AML-193 (cell line): ENCODE measurements at places on chromosomes 5 and 9.

GRCh38 chr5:98433022-98433421, 340.4 kb upstream of the RGMB start:
- DNase-seq, result no peak

- DNase-seq, result no peak
Observed at GRCh38 chr5:1809416-1810035, 8.3 kb downstream of the NDUFS6 start.

DNA sequence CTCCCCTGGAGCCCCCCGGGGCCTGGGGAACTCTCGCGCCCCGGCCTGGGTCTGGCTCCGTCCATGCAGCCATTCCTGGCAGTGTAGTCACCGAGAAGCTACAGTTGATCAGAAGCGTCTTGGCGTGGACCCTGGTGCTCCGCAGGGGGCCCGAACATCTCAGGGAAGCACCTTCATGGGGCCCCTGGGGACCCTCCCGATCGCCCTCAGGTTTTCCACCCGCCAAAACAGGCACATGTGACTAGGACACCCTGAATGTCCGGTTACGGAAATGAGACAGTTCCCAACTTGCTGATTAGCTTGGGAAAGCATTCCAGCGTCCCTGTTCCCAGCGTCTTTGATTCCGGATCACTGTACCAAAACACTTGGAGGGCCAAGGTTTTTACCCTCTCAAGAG, 472 bp downstream of the FBXO4 start:
- no peak for DNase-seq

- no peak for DNase-seq
Observed at GRCh38 chr5:163106098-163106497, 331.3 kb upstream of the CCNG1 start.

GRCh38 chr9:123607479-123607878, 251.5 kb downstream of the CRB2 start:
- DNase-seq, result no peak

DNA sequence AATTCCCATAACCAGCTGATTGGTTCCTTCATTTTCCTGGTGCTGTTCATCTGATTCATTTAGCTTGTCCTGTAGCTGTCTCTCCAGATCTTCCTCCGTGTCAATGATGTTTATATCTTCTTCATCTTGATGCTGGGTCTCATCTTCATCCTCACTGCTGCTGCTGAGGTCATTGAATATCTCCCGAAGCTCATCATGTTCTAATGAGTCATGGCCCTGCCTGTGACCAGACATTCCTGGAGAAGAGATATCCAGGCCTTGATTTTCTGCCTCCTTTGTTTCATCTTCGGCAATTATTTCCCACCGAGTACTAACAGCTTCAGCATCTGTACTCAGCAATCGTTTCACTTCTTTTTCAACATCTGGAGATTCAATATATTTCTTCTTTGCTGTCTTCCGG, 1.4 kb downstream of the TAF7 start:
- DNase-seq, result no peak

- no peak for DNase-seq
Observed at GRCh38 chr5:32812399-32812798, 101.3 kb downstream of the NPR3 start.

DNA sequence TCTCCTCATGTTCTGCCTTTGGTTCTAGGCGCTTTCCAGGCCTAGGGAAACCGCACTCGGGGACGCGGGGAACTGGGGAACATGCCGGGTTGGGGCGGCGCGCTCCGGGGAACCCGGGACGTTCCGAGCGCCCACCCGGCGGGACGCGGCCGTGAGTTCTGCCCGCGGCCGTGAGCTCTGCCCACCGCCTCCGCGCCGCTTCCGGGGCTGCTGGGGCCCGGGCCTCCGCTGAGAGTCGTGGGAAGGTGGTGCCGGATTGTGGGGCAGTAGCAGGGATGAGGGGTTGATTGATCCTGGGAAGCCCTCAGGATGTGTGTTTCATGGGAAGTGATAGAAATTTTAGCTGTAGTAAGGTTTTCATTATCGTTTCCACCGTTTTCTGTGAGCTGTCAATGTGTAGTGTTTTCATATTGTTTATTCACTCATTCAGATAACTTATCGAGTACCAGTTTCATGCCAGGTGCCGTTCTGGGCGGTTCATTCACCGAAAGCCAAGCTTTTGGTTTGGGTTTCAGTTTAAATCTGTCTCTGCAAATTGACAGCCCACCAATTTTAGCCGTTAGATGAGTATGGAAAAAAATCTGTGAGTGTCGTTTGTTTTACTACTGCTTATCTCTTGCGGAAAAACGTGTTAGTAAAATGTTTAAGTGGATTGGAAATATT, 657 bp downstream of the MTRR start:
- no peak for DNase-seq

GRCh38 chr5:61332851-61333320, 828 bp downstream of the ZSWIM6 start:
- DNase-seq, result no peak

DNA sequence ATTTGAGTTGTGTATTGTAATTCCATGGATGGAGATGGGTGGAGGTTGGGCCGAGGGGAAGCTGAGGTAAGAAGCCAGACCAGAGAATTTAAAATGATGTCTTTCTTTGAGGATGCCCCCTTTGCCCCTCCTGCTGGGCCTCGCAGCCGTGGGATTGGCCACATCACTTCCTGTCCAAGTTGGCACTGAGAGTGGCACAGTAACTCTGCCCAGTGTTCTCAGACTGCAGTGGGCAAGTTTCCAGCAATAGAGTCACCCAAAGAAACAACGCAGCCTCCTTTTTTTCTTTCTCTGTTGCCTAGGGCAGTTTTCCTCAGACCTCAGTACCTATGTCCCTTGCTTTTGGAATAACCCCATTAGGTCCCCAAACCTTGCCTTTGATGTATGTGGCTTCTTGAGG, 306.6 kb upstream of the DMRT1 start:
- DNase-seq, result no peak

DNA sequence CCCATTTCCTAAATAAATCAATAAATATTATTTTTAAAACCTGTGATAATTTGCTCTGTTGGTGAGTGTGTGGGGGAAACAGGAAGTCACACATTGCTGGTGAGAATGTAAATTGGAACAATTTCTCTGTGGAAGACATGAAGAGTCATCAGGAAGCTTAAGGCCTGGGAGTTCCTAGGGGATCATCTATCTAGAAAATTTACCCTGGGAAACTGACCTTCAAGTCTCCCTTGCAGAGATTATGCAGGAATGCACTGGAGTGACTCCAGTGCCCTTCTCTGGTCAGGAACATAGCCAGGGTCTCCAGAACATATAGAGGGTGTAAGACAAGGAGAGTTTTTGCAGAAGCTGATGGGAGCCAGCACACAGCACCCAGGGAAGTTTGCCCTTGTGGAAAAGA, 13.0 kb upstream of the GCNT1 start:
- no peak for DNase-seq

DNA sequence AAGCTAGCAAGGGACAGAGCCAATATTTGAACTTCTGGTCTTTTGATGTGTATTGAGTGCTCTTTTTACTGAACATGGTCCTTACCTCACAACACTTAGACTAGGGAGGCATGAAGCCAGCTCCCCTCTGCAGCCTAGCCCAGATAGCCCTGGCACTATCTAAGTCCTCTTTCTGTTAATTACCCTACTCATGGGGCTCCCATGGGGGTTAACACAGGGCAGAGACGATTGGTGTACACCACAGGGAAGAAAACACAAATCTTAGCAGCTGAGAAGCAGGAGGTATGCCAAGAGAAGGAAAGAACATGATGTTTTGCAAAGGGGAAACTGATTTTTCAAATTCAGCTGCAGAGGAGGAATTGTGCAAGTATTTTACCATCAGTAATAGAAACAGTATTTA, 383.8 kb downstream of the TMEM232 start:
- no peak for DNase-seq

GRCh38 chr5:155595791-155596190, 582.2 kb downstream of the KIF4B start:
- DNase-seq, result no peak

- DNase-seq, result no peak
Observed at GRCh38 chr9:36968574-36969215, 65.4 kb downstream of the PAX5 start.

DNA sequence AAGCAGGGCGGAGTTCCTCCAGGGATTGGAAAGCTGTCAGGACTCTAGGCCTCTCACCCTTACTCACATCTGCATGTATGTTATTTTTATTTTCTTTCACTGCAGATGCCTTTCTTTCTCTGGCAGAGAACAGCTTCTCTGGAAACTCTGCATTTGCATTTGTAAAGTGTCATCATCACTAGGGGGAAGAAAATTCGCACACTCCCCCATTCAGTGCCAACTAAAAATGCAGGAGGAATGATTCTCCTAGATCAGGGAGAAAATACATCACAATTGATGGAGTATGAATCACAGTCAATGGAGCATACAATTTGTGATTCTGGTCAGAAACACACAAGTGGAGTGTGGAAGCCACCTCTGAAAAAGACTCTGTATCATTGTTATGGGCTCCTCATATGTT, 351.4 kb upstream of the FTMT start:
- DNase-seq, result no peak

DNA sequence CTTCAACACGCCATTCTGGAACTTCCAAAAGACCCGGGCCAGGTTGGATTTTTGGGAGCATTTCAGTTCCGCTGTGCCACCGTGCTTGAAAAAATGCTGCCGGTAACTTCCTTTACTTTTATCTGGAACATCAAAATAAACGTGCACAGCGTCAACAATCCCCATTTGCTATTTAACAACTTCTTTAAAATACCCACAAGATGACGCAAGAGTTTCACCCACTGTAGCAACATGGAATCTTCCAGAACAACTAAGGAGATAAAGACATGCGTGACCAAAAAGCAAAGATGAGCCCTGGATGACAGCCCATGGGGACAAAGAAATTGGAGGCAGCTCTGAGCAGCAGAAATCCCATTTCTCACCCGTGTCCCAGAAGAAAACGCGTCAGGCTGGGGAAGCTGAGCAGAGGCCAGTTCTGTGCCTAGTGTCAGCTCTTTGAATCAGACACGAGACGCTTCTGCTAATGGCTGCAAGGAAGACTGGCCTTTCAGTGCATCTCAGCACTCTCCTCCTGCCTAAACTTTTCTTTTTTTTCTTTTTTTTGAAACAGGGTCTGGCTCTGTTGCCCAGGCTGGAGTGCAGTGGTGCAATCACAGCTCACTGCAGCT, 61.3 kb downstream of the SECISBP2 start:
- no peak for DNase-seq

GRCh38 chr9:127905004-127905728, 5.8 kb upstream of the ST6GALNAC6 start:
- no peak for DNase-seq

GRCh38 chr5:139964994-139965565, 78.0 kb downstream of the NRG2 start:
- DNase-seq, result no peak

- DNase-seq, result no peak
Observed at GRCh38 chr9:112786829-112787520, 36.4 kb downstream of the SNX30 start.

GRCh38 chr5:2008851-2009629, 126.3 kb upstream of the IRX4 start:
- no peak for DNase-seq

DNA sequence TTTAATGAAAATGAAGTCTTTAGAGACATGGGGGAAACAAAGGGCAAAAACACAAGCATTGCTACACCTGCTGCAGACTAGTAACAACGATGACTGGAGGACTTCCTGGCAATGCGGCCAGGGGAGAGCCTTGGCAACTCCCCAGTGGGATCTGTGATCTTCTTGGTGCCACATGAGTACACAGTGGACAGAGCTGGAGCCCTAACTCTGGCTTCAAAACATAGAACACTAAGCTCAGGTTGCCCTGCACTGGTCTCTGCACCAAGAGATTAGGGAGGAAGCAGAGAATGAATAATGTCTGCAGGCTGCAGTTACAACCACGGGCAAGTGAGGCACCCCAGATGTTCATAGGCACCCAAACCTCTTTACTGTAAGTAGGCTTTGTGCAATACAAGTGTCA, 91.1 kb downstream of the MRPS27 start:
- DNase-seq, result no peak

GRCh38 chr9:129900263-129901027, 65.2 kb downstream of the USP20 start:
- DNase-seq, result no peak

DNA sequence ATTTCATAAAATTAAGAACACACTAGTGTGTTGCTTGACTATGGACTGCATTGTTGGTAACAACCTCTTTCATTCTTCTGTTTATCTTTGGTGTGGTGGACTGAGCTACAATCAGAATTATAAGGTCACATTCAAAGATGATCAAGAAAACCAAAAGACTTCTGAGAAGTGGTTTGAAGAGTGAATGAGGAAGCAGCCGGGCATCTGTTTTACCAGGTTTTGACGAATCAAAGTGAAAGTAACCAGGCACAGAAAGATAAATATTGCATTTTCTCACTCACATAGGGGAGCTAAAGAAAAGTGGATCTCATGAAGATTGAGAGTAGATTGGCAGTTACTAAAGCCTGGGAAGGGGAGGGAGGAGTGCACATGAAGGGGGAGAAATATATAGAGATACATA, 589.1 kb downstream of the ZNF608 start:
- DNase-seq, result no peak

GRCh38 chr9:90141723-90142122, 500.9 kb downstream of the DIRAS2 start:
- DNase-seq, result peak; percentile 49

DNA sequence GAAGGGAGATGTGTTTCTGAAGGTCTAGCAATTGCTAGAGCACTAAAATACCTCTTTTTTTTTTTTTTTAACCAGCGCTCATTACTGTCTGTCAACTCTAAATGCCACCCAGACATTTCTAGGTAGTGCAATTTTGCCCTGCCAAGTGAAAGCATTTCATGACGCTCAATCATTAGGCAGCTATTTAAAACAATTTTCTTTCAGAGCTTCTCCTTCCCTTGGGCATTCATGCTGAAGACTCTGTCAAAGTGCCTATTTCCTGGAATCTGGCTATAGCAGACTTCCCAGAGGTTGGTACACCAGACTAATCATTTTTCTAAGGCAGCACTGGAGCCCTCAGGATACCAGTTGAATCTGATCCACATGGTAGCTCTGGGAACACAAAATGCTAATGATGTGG, 97.0 kb upstream of the ANKRD55 start:
- DNase-seq, result no peak

GRCh38 chr5:118552146-118552545, 436.2 kb downstream of the DTWD2 start:
- DNase-seq, result no peak

DNA sequence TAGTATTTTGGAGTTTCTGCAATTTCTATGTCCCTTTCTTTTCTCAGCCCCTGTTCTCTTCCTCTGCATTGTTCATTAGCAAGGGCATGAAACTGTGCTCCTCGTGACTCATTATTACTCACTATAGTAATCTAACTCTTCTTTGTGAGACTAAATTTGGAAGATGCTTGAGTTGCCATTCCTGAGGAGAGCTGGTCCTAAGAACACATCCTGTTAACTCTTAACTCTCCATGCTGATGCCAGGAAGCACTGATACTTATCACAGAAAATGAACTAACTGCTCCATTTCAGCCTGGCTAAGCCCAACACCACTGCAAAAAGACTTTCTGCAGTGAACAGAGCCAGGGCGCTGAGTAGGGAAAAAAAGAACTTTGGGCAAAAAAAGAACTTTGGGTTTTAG, 10.6 kb upstream of the CSNK1A1 start:
- DNase-seq, result no peak

GRCh38 chr5:126917918-126918614, 112.3 kb downstream of the MARCHF3 start:
- DNase-seq, result no peak

GRCh38 chr5:79829260-79829659, 139.6 kb downstream of the CMYA5 start:
- DNase-seq, result no peak
